ENCODE measurements at places on chromosomes 6 and 20.

DNA sequence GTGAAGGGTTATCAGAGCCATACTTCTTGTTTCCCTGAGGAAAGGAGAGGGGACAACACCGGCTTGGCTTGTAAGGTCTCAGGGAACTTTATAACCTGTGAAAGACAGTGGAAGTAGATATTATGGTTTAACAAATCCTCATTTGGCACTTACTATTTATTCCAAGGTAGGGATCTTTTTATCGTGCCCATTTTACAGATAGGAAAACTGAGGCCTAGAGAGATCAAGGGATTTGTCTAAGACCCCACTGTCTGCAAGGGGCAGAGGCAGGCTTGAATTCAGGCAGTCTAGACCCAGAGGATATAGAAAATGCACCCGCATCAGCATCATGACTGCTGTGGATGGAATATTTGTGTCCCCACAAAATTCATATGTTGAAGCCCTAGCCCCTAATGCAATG lies 118.4 kb upstream of the CST7 start:
- DNase-seq: no peak

- DNase-seq: no peak
Observed at GRCh38 chr6:42551217-42551616, 12.6 kb upstream of the UBR2 start.

DNA sequence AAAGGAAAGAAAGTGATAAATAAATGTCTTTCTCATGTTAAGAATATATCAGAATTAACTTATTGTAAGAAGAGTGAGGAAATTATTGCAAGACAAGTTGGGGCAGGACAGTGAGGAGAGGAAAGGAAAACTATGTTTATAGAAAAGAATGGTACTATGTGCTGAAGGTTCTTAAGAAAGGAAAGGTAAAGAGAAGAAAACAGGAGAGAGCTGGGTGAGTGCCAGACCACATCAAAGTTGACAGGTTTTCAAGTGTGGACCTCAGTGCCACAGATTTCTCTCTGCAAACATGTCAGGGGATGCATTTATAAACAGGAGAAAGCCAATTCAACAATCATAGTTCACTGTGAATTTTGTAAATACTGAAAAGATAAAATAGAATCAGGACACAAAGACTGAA lies 439.2 kb downstream of the PKHD1 start:
- DNase-seq: no peak

DNA sequence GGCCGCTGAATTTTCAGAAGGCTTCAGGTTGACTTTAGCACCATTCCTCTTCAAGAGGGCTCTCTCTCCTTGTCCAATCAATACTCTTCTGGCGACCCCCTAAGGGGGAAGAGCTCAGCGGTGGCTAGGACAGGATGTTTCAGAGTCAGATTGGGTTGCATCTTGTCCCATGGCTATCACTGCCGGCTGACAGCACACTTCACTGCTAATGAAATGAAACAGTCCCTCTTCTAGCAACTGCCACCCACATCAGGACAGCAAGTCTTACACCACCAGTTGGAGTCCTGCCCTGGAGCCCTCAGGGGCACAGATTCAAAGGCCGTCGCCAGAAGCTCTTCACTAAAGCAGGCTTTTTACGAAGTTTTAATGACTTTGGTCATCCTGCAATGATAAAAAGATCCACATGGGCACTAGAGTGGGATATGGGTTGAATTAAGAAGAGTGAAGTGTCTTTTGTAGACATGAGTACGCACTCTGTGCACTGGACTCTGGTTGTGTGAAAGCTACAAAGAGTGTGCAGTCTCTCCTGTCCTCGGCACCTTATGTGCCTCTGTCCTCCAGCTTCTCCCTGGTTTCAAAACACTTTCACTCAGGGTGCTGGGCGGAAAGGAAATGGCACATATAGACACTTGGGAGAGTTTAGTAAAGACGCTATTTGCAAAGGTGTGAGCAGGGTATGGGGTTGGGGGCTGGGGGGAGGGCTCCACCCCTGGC lies 66.1 kb upstream of the SLC22A16 start:
- no peak for DNase-seq

DNA sequence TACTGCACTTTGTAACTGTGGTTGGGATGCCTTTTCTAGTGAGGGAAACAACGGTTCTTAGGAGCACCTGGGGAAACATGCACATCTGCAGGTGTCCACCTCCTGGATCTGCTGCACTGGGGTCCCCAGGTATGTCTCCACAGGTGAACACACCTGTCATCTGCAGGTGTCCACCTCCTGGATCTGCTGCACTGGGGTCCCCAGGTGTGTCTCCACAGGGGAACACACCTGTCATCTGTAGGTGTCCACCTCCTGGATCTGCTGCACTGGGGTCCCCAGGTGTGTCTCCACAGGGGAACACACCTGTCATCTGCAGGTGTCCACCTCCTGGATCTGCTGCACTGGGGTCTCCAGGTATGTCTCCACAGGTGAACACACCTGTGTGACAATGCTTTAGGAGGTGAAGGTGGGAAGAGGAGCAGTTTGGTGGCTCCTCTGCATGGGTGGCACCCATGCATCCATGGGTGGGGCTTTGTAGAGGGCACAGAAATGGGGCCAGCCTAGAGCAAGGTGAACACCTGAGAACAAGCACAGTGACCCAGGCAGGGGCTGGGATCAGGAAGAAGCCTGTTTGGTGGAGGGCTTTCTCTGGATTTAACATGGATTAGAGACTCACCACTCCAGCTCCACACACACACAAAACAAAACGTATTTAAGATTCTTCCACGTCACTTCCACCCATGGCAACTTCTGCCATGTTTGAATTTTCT lies 206.0 kb upstream of the CDH4 start:
- DNase-seq: no peak

GRCh38 chr6:161985876-161986423 lies 712.1 kb upstream of the AGPAT4 start:
- DNase-seq: no peak

Data from stimulated activated CD8-positive, alpha-beta memory T cell treated with anti-CD3 and anti-CD28 coated beads, Interleukin-12 subunit alpha, Interleukin-12 subunit beta, amount 100 ng/mL, for 4 hours (primary cell).